Activated naive CD4-positive, alpha-beta T cell (primary cell): ENCODE measurements at places on chromosomes 12 and 14.

GRCh38 chr14:31418440-31418839, 1.9 kb downstream of the HEATR5A start:
- no peak for DNase-seq

DNA sequence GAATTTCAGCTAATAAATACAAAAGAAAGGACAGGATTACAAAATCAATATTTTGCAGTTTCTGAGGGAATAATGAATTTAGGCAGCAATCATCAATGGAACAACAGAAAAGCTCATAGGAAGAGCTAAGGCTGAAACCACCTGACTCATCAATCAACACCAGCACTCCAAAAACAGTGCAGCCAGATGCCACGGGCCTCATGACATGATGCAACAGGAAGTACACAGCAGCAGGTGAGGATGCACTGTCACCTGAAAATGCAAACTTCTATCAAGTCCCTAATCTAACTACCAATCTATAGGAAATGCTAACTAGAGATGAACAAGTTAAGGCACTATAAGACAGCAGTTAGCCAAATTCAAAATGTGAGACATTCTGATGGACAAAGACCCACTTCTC, 21.7 kb downstream of the GNS start:
- no peak for DNase-seq

DNA sequence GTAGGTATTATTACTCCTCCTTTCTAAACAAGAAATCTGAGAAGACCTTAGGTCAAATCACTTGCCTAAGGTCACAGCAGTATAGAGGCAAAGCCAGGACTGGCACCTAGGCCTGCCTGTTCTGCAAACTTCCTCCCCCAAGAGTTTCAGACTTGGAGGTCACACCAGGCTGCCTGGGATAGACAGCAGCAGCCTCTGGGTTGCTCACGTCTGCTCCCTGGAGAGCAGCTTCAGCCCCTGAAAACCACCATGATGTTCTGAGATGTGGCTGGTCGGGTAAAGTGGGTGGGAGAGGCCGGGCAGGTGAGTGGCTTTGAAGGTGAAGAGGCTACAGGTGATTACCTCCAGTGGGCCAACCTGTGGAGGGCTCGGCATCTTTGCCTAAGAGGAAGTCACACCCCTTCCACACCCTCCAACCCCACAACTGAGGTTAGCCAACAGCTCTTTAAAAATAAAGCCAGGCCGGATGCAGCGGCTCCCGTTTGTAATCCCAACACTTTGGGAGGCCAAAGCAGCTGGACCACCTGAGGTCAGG, 37.0 kb upstream of the PNMA1 start:
- no peak for DNase-seq

- DNase-seq: no peak
Observed at GRCh38 chr12:34389378-34390170, 367.3 kb downstream of the ALG10 start.

GRCh38 chr14:62081012-62081612, 318.9 kb downstream of the SNAPC1 start:
- no peak for DNase-seq

DNA sequence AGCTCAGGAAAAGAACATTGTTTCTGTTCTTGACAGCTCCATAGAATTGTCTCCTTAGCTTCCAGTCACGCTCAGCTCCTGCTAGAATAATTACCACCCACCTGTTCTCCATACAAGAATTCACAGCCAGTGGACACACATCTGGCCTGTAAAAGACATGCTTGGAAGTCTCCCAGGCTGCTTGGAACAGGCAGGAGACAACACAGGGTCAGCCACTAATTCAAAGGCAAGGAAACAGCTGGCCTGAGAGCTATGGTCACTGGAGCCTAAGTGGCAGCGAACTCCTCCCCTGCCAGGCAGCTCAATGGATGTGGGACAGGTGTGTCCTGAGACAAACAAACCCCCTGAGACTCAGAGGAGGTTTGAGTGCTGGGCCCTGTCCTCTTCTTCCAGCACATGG, 22.9 kb upstream of the LTBP2 start:
- no peak for DNase-seq

GRCh38 chr12:83700838-83701237, 1014.1 kb downstream of the TMTC2 start:
- DNase-seq: no peak

DNA sequence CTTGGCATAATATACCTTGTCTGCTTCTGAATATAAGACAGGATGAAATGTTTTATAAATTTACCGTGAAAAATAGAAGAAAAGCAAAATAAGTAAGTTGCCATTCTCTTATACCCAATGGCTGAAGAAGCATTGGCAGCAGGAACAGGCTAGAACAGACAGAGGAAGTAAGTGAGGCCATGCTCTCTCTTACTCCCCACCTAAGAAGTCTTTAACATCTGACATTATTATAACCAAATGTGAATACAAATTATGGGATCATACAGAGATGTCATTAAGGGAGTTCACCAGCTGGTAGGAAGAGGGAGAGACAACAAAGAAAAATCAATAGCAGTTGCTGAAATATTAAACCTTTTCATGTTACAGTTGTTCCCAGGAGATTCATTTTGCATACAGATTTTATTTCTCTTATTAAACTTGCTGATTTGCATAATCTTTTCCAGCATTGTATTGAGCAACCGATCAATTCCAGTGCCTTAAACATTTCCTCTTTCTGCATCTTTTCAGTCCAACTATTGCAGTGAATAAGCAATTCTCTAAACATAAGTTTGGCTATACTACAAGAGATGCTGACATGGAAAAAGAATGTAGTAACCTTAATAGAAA, 270.6 kb downstream of the SLC6A15 start:
- no peak for DNase-seq

DNA sequence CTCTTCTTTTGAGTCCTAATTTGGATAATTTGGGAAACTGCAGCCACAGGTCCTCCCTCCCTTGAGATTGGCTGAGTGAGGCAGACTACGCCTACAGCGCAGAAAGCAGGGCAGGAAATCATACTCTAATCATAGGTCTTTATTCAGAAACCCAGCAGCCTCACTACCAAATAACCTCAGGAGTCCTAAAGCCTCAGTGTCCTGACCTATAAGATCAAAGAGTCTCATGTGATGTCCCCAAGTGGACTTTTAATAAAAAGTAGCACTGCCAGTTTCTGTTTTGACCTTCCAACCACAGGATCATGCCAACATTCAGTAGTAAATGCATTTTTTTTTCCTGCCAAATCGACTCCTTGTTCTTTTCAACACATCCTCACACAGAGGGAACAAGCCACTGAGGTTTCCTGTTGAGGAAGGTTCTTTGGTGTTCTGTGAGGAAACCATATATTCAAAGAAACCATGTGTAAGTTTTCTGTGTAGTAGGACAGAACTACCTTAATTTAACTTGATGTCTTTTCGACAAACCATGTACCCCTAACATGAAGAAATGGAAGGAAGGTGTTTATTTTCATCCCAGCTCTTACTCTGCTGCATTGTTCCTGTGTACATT, 72.2 kb downstream of the VCPKMT start:
- DNase-seq: no peak

DNA sequence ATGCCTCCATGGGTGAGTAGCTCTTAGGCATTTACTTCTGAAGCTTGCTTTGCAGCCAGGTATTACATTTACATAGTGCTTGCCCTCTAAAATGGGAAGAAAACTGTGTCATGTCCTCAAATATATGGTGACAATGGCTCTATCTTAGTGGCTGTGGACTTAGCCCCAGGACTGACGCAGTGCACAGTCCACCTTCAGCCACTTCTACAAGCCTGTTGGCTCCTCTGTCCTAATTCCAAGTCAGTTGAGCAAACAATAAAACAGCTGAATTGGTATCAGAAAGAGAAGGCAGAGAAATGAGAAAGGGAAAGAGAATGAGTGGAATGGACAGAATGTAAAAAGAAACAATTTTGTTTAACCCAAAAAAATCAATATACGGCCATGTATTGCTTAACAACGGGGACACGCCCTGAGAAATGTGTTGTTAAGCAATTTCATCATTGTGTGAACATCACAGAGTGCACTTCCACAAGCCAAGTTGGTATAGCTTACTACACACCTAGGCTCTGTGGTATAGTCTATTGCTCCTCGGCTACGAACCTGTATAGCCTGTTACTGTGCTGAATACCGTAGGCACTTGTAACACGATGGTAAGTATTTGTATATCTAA, 93.5 kb downstream of the GRIN2B start:
- DNase-seq: no peak

DNA sequence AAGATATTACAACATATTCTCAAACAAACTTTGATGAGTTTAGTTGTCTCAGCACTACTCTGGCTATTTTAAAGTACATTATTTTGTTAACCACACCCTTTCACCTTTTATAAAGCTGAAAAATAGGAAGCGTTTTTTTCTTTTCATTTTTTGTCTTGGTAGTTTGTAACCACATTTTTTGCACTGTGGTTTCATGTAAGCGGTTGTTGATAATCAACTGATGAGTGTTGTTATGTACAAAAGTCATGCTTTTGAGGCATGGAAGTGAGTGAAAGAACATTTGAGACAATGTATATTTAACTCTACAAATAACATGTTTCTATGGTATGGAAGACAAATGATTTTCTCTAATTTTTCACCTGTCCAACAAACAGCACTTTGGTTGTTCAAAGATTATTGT, 52.1 kb upstream of the ATP2B1 start:
- DNase-seq: no peak

- no peak for DNase-seq
Observed at GRCh38 chr14:62759796-62760195, 285.5 kb downstream of the KCNH5 start.

GRCh38 chr14:50631408-50631821, 36.7 kb downstream of the SAV1 start:
- DNase-seq: no peak

GRCh38 chr14:21455592-21455911, 371 bp downstream of the CHD8 start:
- no peak for DNase-seq

DNA sequence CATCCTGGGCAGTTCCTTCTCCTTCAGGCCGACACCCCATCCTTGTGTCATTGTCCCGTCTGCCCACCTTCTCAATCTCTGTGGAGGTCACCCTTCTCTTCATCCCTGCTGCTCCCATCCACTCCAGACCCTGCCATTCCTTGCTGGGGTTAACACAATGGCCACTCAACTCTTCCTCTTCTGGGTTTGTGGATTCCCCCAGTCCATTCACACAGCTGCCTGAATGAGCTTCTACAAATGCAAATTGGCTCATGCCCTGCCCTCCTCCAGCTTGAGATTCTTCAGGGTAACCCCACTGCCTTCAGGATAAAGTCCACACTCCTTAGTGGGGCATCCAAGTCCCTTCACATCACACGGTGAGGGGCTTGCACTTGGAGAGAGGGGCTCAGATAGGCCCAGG, 17.2 kb upstream of the PRMT8 start:
- DNase-seq: no peak

- DNase-seq: no peak
Observed at GRCh38 chr12:52535574-52535973, 15.4 kb upstream of the KRT5 start.

- no peak for DNase-seq
Observed at GRCh38 chr14:85359505-85359904, 170.4 kb upstream of the FLRT2 start.

GRCh38 chr14:64841121-64841651, 38.5 kb downstream of the SPTB start:
- no peak for DNase-seq

- no peak for DNase-seq
Observed at GRCh38 chr14:76755610-76756370, 5.5 kb upstream of the VASH1 start.

- DNase-seq: no peak
Observed at GRCh38 chr14:61417141-61417540, 95.8 kb downstream of the PRKCH start.

DNA sequence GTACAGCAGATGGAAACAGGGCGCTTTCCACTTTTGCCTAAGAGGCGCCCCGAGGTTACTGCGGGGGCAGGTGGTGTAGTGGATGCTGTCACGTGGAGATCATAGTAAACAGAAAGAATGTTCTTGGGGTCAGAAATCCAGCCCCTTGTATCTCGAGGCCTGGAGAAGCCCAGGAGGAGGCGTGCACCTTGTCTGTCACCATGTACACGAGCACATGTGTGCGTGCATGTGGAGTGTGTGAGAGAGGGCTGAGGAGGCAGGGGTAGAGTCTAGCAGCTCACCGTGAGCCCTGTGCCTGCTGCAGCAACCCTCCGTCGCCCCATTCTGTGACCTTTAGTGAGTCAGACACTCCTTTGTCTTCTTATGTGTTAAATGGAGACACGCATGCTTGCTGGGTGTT, 59.0 kb downstream of the CACNA1C start:
- no peak for DNase-seq

DNA sequence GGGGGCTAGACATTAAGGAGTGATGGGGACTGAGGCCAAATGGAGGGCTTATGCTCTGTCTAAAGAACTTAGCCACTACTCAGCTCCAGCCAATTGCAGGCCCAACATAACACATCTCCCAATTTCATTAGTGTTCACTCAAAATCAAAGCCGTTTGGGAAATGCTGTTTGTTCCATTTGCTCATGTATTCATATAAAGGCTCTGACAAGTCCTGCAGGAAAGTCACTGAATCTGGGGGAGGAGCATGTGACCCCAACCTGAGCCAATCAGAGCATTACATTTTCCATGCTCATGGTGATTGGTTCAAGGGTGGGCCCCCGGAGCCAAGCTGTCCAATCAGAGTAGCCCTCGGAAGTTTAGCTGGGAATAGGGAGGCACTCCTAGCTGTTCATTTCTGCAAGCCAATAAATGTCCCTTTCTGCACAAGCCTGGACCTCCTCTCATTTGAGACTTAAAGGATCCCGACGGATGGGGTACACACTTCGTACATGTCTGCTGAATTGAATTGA, 20.9 kb downstream of the SDSL start:
- no peak for DNase-seq

DNA sequence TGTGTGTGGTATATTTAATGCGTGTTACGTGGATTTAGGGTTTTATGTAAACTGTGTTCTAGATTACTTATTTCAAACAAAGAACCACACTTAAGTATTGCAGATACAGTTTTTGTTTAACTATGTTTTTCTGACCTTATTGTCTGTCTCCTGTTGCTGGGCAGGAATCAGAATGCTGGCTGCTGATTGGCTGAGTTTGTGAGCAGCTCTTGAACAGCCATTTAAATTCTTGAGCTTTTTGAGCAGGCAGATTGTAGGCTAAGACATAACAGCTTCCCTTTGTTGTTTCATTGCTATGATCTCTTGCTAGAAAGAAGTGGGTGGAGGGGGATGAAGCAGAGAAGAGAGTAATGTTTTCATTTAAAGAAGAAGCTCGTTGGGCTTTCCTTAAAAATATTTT, 52.2 kb downstream of the ATF7IP start:
- DNase-seq: peak; percentile 49

DNA sequence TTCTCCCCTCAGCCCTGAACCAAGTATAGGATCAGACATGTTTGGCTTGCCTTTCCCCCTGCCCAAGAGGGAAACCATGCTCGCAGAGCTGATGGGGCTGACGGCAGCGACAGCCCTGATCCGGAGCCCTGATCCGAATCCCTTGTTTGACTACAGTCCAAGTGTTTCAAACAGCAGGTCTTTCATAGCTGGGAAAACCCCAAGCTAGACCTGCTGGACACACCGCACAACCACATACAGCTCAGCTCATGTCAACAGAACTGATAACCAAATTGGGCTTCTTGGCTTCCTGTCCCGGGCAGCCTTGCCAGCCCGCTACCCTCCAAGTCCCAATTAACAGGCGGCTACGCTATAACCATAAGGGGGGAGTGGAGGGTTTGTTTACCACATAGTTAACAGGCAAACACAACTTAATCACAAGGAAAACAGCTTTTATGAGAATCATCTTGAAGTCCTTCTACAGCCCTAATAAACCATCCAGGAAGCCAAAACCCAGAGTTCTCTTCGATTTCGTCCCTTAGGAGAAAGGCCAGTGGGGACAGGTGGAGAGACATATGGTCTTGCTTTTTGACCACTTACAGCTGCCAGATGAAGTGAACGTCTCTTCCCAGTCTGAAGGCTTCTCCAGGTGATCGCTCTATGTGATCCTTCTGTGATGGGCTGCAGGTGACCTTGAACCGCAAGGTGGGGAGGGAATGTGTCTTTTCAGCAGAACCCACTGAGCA, 64.5 kb upstream of the MANSC4 start:
- no peak for DNase-seq
